ENCODE measurements at places on chromosomes 1 and 21.

DNA sequence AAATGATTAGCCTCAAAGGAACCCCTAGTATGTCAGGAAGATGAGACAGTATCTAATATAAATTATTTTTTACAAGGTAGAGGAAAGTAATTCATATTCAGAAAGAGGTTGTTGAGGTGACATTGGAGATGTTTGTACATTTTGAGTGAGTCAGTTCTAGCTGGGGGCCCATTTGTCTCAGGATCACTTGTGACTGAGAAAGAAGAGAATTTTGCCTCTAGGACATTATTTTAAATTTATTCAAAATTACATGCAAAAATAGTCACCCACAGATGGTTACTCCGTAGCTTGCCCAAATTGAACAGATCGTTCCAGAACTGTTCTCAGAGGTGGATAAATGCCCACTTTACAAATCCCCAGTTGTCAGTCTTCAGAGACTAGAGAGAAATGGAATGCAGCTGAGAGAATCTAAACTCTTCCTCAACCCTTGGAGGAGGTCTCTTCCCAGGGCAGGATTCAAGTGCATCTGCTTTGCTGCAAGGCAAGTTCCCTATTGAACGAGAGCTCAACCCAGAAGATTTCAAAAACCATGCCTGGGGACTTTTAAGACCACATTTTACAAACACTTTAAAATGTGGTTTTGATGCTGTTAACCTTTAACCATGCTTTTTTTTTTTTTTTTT, 987.8 kb upstream of the ADAMTS5 start:
- no peak overlapping the region for H3K27ac ChIP-seq
- H3K27me3 ChIP-seq, result no peaks in the 10 kb centered on the region
- no peak overlapping the region for H3K4me3 ChIP-seq
- H3K36me3 ChIP-seq, result no peaks in the 10 kb centered on the region
- H3K4me1 ChIP-seq, result no peaks in the 10 kb centered on the region
- DNase-seq, result no peak

DNA sequence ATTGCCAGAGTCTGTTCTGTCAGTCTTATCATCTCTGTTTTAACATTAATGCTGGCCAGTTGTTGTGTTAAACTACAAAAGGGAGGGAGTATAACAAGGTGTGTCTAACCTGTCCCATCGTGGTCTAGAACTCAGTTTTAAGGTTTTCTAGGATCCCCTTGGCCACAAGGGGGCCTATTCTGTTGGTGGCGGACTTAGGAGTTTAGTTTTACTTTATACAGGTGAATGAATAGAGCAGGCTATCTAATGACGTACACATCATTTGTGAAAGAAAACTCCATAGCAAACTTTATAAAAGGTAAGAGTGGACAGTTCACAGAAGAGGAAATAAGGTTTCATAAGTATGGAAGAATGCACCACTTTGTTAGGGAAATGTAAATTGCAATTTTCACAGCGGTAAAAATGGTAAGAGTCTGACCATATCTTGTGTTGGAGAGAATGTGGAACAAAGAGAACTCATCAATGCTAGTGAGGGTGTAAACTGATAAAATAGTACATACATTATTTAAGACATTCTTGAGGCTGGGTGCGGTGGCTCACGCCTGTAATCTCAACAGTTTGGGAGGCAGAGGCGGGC, 2.5 kb upstream of the ATF6 start:
- no peaks in the 10 kb centered on the region for H3K27me3 ChIP-seq
- H3K36me3 ChIP-seq, result peaks cover 1% of the 10 kb centered on the region
- no peak overlapping the region for H3K4me3 ChIP-seq
- H3K4me1 ChIP-seq, result no peaks in the 10 kb centered on the region
- DNase-seq, result no peak
- no peak overlapping the region for H3K27ac ChIP-seq

- no peaks in the 10 kb centered on the region for H3K4me1 ChIP-seq
- H3K36me3 ChIP-seq, result no peaks in the 10 kb centered on the region
- H3K27ac ChIP-seq, result no peak overlapping the region
These were observed 655.7 kb upstream of the ADAMTS5 start for GRCh38 chr21:27622631-27623030.

- DNase-seq, result no peak
- no peaks in the 10 kb centered on the region for H3K27me3 ChIP-seq
- no peaks in the 10 kb centered on the region for H3K4me1 ChIP-seq
- H3K4me3 ChIP-seq, result no peak overlapping the region
- no peaks in the 10 kb centered on the region for H3K36me3 ChIP-seq
These were observed 69.5 kb upstream of the HUNK start for GRCh38 chr21:31803039-31804007.

- H3K27ac ChIP-seq, result no peak overlapping the region
- no peaks in the 10 kb centered on the region for H3K4me1 ChIP-seq
- no peak for DNase-seq
- H3K27me3 ChIP-seq, result no peaks in the 10 kb centered on the region
These were observed 993 bp upstream of the PROK1 start for GRCh38 chr1:110449661-110450651.

GRCh38 chr1:104648269-104648691, 898.6 kb downstream of the AMY1C start:
- no peak overlapping the region for H3K27ac ChIP-seq
- no peak for DNase-seq
- H3K27me3 ChIP-seq, result no peaks in the 10 kb centered on the region
- H3K4me1 ChIP-seq, result no peaks in the 10 kb centered on the region
- no peaks in the 10 kb centered on the region for H3K36me3 ChIP-seq

GRCh38 chr1:6686294-6686693, 15.3 kb downstream of the DNAJC11 start:
- no peaks in the 10 kb centered on the region for H3K4me1 ChIP-seq
- no peak overlapping the region for H3K4me3 ChIP-seq
- no peak overlapping the region for H3K27ac ChIP-seq
- H3K27me3 ChIP-seq, result no peaks in the 10 kb centered on the region

DNA sequence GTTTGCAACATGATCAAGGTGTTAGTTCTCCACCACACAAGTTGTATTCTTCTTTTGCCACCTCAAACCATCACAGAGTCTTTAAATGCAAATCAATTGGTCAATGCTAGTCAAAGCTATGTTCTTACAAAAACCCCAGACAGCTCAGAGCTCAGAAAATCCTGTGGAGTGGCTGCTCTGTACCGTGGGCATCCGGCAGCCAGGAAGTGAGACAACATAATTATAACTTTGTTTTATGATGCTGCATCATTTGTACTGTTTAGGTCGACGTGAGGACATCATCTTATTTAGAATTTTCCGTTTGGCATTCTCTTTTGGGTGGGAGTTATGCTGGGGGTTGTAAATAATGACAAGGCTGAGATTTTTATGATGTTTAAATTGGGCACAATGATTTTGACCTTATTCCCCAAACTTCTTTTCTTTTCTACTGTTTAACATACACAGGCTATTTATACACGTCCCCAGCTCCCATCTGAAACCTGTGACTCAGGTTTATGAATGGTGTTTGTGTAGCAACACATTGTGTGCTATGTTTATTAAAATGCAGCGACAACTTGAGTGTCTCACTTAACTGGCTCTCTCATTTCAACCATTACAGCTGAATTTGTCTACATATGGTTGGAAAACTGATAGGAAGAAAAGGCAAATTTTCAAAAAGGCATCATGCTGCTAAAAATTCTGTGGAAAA, 124.0 kb downstream of the CNIH3 start:
- no peaks in the 10 kb centered on the region for H3K4me1 ChIP-seq
- H3K4me3 ChIP-seq, result no peak overlapping the region
- no peaks in the 10 kb centered on the region for H3K36me3 ChIP-seq
- DNase-seq, result no peak

- DNase-seq, result no peak
- no peaks in the 10 kb centered on the region for H3K4me1 ChIP-seq
- no peak overlapping the region for H3K27ac ChIP-seq
- no peaks in the 10 kb centered on the region for H3K27me3 ChIP-seq
These were observed 286.7 kb downstream of the SRGAP2C start for GRCh38 chr1:121471523-121471922.

DNA sequence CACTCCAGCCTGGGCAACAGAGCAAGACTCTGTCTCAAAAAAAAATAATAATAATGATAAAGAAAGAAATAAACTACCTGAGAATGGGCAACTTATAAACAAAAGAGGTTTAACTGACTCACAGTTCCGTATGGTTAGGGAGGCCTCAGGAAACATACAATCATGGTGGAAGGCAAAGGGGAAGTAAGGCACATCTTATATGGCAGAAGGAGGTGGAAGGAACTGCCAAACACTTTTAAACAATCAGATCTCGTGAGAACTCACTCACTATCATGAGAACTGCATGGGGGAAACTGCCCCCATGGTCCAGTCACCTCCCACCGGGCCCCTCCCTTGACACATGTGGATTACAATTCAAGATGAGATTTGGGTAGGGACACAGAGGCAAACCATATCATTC, 6.3 kb upstream of the EGLN1 start:
- no peak for DNase-seq
- no peaks in the 10 kb centered on the region for H3K4me1 ChIP-seq
- H3K27me3 ChIP-seq, result no peaks in the 10 kb centered on the region
- H3K27ac ChIP-seq, result no peak overlapping the region

GRCh38 chr1:56973923-56974742, 8.3 kb upstream of the C8B start:
- no peaks in the 10 kb centered on the region for H3K36me3 ChIP-seq
- no peak overlapping the region for H3K4me3 ChIP-seq
- no peak for DNase-seq
- no peaks in the 10 kb centered on the region for H3K4me1 ChIP-seq
- H3K27me3 ChIP-seq, result no peaks in the 10 kb centered on the region

- no peaks in the 10 kb centered on the region for H3K27me3 ChIP-seq
- H3K36me3 ChIP-seq, result no peaks in the 10 kb centered on the region
- no peak overlapping the region for H3K27ac ChIP-seq
- no peak overlapping the region for H3K4me3 ChIP-seq
- H3K4me1 ChIP-seq, result no peaks in the 10 kb centered on the region
These were observed 85.2 kb downstream of the DRAM2 start for GRCh38 chr1:111054656-111055055.

GRCh38 chr1:7288992-7289391, 482.1 kb upstream of the VAMP3 start:
- no peaks in the 10 kb centered on the region for H3K36me3 ChIP-seq
- H3K4me1 ChIP-seq, result peaks cover 6% of the 10 kb centered on the region

DNA sequence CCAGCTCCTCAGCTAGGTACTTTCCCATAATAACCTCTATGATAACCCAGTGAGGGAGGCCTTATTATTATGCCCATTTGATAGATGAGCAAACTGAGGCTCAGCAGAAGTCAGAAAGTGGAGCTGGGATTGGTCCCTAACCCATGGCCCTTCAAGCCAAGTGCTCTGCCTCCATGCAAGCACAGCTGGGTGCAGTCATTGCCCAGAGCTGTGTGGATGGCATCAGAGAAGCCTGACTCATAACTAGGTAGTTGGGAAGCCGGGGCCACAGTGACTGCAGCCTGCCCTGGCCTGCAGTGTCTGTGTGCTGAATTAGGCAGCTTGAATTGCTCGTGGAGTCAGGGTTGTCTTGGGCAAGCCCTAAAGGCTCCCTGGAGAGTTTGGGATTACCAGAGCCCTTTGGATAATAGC, 89.9 kb upstream of the SLC2A1 start:
- DNase-seq, result no peak
- no peaks in the 10 kb centered on the region for H3K36me3 ChIP-seq
- H3K27ac ChIP-seq, result no peak overlapping the region
- no peaks in the 10 kb centered on the region for H3K27me3 ChIP-seq
- H3K4me3 ChIP-seq, result no peak overlapping the region

DNA sequence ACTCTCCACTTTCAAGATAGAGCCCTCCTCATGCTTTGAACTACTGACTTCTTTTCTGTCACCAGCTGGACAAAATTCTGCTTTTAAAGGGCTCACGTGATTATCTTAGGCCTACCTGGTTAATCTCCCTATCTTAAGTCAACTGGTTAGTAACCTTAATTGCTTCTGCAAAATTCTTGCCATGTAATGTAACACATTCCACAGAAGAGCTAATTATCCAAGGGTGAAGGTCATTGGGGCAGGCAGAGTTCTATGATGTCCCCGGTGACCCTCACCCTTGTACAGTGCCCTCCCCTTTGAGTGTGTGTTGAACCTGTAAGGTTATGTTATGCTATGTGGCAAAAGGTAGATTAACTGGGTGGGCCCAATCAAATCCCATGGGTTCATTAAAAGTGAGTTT, 25.2 kb upstream of the FOXE3 start:
- H3K27ac ChIP-seq, result no peak overlapping the region
- H3K4me1 ChIP-seq, result no peaks in the 10 kb centered on the region
- no peak overlapping the region for H3K4me3 ChIP-seq
- H3K36me3 ChIP-seq, result no peaks in the 10 kb centered on the region
- no peaks in the 10 kb centered on the region for H3K27me3 ChIP-seq

DNA sequence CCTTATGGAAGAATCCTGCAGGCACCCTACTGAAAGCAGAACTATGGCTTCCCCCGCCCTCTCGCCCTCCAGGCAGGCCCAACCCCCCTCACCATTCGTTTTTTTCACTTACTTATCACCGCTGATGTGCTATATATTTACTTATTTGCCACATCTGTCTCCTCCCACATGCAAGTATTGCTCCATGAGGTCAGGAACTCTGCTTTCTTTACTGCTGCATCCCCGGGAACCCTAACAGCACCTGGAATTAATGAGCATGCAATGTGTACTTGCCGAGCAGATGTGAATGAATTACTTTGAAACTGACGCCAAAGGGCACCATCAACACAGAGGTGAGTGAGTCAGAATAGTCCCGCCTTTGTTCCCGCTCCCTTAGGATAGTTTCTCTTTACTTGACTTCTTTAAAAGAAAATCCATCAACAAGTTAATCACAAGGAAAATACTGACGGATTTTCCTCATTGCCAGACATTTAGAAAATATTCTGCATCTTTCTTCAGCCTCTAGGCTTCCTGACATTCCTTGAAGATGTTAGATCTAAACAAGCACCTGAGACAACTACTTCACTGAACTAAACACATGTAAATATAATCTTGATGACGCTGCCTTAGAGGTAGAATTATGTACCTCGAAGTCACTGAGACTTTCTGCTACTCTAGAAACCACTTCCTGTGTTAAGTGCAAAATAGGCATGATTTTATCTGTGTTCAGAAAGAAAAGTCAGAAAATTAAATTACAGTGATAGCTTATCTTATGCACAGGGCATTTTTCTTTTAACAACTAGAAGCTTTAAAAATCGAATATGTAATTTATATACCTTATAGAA, 17.5 kb upstream of the RAB4A start:
- H3K36me3 ChIP-seq, result no peaks in the 10 kb centered on the region
- no peaks in the 10 kb centered on the region for H3K4me1 ChIP-seq
- H3K4me3 ChIP-seq, result no peak overlapping the region
- no peak for DNase-seq

- H3K4me1 ChIP-seq, result no peaks in the 10 kb centered on the region
- no peaks in the 10 kb centered on the region for H3K27me3 ChIP-seq
- DNase-seq, result no peak
- no peak overlapping the region for H3K27ac ChIP-seq
- H3K4me3 ChIP-seq, result no peak overlapping the region
These were observed 979 bp downstream of the S100A9 start for GRCh38 chr1:153358691-153358975.

All from ascending aorta (tissue), 2 donors.